Inflammatory macrophage (primary cell): ENCODE measurements at places on chromosomes 12 and 14.
A peak's percentile ranks its signal among the peaks of the same experiment; 100 is the strongest.

DNA sequence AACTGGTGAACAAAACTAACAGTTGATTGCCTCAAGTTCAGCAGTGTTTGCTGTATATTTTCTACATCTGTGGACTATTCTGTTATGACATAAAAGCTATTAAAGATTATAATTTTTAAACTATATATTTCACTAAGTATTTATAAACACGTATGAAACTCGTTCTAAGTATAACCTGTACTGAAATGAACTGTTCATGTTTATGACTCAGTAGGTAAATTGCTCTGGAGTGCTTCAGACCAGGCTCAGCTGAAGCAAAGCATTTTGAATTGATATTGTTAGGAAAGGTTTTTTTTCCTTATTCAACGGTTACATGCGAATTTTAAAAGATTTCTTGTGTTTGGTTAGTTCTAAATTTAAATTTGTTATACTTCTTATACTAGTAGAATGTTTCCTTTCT lies 151.3 kb downstream of the RAD51B start:
- no peak for DNase-seq

- no peak for DNase-seq
Observed at GRCh38 chr14:21099596-21099985, 1.1 kb upstream of the ZNF219 start.

- DNase-seq, result peak; percentile 95
Observed at GRCh38 chr12:94172973-94173372, 24.6 kb downstream of the PLXNC1 start.

GRCh38 chr12:45654002-45654665 lies 75.4 kb upstream of the ARID2 start:
- no peak for DNase-seq

DNA sequence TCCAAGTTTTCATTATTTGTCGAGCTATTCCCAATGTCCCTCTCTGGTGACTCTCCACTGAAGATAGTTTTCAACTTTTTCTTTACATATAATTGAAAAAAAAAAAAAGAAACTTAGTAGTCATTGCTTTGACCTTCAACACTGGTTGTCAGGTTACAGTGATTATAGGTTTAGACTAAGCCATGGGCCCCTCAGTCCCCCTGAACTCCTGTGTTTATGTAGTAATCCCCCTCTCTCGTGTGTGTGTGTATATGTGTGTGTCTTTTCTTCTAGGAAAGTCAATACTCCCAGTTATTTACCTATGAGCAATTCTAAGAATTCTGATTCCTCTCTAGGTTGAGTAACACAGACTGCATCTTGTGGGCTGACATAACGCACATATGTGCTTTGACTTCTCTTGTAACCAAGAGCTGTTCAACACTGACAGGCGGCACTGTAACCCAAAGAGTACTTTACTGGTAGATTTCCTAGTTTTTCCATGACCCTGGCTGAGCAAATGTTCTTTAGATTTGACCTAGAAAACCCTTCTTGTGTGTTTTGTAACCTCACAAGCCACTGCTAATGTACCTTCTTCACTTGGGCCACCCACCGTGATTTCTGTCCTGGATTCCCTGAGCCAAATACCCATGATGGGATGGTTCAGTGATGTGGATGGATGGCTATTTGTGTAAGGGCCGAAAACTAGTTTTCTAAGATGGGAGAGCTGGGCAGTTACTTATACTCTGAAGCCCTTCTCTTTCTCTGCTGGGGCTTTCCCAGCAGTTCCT lies 15.0 kb upstream of the MANSC4 start:
- no peak for DNase-seq
